ENCODE measurements at places on chromosomes 7 and 10.
A peak's percentile ranks its signal among the peaks of the same experiment; 100 is the strongest.

GRCh38 chr7:46775020-46775419, 806.9 kb downstream of the TNS3 start:
- DNase-seq = no peak

DNA sequence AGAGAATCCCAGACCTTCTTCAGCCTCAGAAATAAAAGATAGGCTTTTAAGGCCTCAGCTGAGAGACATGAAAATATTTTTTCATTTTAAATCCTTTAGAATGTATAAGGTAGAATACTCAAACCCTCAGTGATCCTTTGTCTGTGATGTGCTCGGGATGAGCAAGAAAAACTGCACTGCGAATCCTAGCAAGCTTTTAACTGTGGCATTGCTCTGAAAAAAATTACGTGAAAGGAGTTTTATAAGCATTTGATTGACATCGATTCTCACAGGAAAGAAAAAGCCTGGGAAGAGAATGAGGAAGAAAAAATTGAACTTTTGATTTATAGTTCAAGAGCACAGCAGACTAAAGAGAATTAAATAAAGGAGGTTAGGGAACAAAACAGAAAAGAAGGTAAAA, 120.0 kb downstream of the TMEM168 start:
- DNase-seq = no peak

DNA sequence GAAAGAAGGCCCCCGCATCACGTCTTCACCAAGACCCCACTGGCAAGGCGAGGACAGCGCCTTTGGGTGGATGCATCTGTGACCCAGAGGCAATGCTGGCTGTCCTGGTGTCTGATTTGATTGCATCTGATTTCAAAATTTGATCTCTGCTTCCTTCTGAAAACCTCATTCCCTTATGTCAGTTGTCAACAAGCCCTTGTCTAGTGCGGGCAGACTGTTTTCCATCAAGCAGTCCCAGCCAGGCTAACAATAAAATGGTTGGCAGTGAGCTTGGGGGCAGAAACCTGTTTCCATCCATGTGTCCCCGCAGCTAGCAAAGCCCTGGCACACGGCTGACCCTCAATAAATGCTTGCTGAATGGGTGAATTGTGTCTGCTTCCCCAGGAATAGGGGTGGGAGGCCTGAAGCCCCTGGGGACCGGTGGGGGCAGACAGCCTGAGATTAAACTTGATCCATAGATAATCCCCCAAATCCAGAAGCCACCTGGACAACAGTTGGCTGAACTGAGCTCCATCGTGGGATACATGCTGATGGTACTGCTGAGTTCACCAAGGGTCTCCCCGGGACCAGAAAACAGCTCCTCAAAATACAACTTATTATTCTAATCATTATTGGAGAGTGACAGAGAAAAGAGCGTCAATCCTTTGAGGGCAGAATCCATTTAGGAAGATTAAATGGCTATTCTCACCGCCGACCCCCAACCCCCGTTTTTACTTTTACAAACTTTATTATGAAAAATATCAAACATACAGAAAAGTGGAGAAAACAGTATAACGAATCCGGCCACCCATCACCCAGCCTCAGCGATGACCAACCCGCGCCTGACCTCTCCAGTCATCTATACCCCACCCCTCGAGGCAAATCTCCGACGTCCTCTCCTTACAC, 912 bp upstream of the DUSP5 start:
- peak; percentile 80 for DNase-seq

GRCh38 chr7:157080111-157080730, 58.5 kb upstream of the UBE3C start:
- no peak for DNase-seq

GRCh38 chr7:77797734-77798393, 370 bp downstream of the TMEM60 start:
- DNase-seq = no peak

DNA sequence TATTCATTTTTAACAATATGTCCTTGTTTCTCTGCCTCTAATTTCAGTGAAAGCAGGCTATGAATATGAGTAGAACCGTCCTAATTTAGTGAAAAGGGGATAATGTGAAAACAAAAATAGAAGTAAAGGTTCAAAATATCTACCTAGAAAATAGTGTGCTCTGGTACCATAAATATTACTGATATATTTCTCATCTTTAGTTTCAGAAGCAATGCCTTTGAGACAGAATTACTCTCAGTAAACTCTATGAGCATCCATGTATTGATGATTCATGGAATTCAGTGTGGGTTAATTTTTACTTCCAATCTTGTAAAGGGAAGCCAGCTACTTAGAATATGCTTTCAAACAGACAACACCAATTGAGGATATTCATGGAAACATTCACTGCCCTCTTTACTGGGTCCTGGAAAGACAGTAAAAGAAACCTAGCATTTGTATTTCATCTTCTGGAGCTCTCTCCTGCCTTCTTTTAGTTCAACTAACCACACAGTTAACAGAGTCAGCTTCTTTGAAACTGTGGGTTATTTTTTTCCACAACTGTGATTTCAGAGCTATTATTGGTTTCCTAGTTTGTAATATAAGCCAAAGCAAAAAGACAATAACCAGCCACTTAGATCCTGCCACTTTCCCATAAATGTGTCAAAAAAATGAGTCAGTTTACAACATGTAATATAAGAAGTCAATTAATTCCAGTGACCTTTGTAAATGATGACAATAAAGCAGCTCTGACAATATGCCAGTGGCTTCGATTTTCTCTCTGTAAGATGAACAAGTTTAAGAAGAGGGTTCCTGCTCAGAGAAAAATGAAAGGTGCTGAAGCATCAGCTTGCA, 1.7 kb downstream of the LRRN3 start:
- no peak for DNase-seq

DNA sequence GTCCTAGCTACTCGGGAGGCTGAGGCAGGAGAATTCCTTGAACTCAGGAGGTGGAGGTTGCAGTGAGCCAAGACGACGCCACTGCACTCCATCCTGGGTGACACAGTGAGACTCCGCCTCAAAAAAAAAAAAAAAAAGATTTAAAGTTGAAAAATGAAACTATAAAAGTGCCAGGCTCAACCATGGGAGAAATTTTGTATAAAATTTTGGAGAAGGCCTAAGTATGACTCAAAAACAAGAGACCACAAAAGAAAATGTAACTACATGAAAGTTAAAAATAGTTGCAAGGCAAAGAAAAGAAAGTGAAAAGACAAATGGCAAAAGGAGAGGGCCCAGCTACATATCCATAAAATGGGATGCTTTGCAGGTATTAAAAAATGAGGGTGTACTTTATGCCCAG, 104.1 kb downstream of the ARHGAP22 start:
- no peak for DNase-seq

DNA sequence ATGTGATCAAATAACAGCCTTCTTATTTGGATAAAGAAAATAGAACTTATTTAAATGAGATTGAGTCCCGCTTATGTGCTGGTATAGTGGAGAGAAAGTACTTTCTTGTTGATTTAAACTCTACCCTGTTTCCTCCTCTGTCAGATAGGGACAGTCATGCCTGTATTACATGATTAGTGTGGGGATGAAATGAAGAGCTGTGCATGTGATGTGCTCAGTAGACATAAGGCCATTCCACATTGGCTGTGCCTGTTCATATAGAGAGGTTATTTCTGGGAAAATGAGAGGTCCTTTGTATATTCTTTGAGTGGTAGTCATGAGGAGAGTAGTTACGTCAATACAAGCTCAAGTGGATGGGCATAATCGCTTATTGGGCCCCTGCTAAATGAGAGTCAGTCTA, 5.7 kb downstream of the MTURN start:
- no peak for DNase-seq

GRCh38 chr7:116706668-116707126, 34.7 kb downstream of the MET start:
- no peak for DNase-seq

- DNase-seq = no peak
Measured at GRCh38 chr10:101597091-101597900, 9.2 kb downstream of the DPCD start.

GRCh38 chr10:62511238-62511637, 137.1 kb downstream of the ZNF365 start:
- DNase-seq = no peak

- no peak for DNase-seq
Measured at GRCh38 chr10:6062101-6062771, at the start of gene IL2RA. TSS of gene IL2RA (minus strand) at chr10:6062367. CDS start at chr10:6062151, 216 bp downstream.

GRCh38 chr7:29647020-29647654, 83.5 kb downstream of the PRR15 start:
- DNase-seq = no peak

GRCh38 chr10:102152545-102152890, 329 bp downstream of the NOLC1 start:
- no peak for DNase-seq

DNA sequence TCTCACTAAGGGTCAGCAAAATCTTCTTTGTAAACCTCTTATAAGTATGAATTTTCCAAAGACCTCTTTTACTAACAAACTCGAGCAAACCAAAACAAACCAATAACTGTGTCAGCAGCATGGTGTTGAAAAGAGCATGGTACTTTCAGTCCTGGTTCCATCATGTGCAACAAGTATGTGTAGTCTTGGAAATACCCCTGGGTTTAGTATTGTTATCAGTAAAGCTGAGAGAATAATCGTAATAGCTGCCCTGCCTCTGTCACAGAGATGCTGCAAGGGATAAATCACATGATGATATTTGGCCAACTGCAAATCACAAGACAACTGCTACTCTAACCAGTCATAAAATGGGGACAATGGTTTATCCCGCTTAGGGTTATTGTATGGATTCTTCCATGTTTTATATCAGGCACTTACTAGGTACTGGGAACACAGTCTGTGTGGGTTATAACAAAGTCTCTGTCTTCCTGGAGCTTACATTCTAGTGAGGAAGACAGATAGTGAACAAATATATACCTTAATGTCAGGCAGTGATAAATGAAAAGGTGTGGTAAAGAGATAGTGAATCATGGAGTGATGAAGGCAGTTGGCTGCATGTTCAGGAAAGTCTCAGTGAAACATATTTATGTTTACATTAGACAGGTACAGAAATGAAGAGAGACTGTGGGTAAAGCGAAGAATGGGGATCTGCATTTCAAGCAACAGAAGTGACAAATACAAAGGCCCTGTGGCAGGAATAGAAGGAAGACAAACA, 60.5 kb upstream of the C10orf90 start:
- DNase-seq = no peak

GRCh38 chr7:71886046-71886445, 526.1 kb downstream of the CALN1 start:
- DNase-seq = no peak

- DNase-seq = no peak
Measured at GRCh38 chr7:100830396-100830795, 3.1 kb upstream of the EPHB4 start.

GRCh38 chr7:47401611-47402570, 180.0 kb downstream of the TNS3 start:
- no peak for DNase-seq

GRCh38 chr10:124005991-124006392, 87.4 kb downstream of the CHST15 start:
- DNase-seq = no peak

DNA sequence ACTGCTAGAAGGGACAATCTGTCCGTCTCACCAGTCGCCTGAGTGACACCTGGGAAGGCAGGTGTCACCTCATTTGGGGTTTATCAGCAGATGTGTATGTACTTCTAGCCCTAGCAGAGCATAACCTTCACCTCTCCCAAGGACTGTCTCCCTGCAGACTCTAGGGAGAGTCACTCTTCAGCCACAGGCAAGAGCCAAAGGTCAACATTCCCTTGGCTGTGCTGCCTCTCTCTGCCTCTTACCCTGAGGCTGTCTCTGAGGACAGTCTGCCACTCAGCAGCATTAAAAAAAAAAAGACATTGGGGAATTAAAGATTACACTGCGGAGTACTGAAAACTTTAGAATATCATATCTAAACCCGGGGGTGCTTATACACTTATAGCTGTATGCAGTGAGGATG, 377.7 kb upstream of the FZD8 start:
- DNase-seq = no peak

GRCh38 chr7:6284055-6284400, 11.6 kb upstream of the CYTH3 start:
- no peak for DNase-seq

DNA sequence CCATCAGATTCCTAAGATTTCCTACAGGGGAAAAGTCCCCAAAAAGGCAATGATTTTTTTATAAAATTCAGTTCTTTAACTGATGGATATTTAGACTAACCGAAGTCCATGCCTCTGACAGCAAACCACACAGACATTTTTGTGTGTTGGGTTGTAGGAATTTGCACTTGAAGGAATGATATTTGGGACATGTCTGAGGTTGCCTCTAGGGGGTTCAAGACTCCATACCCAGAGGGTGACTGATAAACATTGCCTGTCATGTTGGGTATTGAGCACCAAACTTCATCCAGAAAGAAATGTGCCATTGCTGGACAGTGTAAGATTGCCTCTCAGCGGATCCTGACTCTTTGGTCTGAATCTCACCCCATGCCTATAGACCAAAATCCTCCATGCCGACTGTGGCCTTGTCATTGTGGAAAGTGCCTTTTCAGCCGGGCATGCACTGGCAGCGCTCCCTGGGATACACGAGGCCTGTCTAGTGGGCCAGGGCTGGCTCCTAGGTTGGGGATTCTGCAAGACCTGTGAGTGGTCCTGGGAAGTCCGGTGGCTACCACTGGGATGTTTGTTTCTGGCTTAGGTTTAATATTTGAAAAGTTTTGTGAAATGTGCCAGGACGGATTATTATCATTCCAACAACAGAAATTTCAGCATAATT, 252.9 kb downstream of the WDR37 start:
- no peak for DNase-seq

GRCh38 chr10:86373828-86374227, 7.2 kb upstream of the GRID1 start:
- no peak for DNase-seq

DNA sequence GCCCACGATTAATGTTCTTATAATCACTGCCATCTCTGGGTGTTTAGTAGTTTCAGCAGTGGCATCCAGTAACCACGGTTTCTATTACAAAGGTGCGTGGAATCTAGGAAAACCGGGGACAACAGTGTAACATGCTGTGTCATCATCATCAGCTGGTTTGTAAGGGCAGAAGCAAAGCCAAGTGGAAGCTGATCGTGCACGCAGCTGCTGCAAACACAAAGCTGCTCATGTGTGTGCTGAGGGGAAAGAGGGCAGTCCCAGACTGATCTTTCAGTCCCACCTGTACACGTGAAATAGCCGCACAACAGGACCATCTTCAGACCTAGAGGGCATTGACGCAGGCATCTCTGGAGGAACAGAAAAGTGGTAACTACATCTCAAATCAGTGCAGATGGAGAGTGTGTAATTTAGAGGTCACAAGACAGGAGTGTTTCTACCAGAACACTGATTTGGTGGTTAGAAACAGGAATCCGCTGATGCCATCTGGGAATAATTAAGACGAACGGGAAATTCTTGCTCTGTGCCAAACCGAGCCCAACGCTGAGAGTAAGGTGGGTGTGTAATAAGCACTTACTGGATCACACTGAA, 13.4 kb downstream of the ANKRD16 start:
- DNase-seq = no peak

GRCh38 chr7:99004781-99005500, 126.6 kb downstream of the TRRAP start:
- no peak for DNase-seq

- no peak for DNase-seq
Measured at GRCh38 chr10:27072436-27073114, 27.7 kb downstream of the ANKRD26 start.

DNA sequence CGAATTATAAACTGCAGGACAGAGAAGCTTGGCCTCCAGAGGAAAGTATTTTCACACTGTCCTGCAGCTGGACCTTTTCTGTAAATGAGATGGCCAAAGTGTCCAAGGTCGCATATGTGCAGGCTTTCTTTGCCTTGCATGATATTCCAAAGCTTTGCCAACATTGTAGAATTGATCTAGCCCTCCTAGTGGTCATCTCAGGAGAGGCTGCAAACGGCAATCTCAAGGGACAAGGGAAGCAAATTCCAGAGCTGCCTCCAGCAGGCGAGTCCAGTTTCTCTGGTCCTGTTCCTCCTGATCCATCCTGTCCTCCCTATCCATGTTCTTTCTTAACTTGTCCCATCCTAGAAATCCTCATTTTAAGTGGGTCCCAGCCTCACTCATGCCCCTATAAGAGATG, 373.4 kb upstream of the PCDH15 start:
- no peak for DNase-seq

Data from RWPE2 (cell line).